ENCODE measurements at places on chromosomes 5 and 9. TPM values are rescaled to one million over a fixed set of nuclear protein-coding genes. Genes with fewer than 3 reads are reported as not detected.

The CYLC2 gene
- total RNA-seq, result not detected

The LOX gene
- total RNA-seq, result 22.2 TPM

The EGR1 gene
- total RNA-seq, result 2.6 TPM

The MEIKIN gene
- not detected for total RNA-seq

The CATSPER3 gene
- total RNA-seq, result not detected

The FOXD4 gene
- 0.65 TPM for total RNA-seq

GRCh38 chr5:19001539-19001938, 986.5 kb downstream of the CDH18 start:
- DNase-seq, result no peak

DNA sequence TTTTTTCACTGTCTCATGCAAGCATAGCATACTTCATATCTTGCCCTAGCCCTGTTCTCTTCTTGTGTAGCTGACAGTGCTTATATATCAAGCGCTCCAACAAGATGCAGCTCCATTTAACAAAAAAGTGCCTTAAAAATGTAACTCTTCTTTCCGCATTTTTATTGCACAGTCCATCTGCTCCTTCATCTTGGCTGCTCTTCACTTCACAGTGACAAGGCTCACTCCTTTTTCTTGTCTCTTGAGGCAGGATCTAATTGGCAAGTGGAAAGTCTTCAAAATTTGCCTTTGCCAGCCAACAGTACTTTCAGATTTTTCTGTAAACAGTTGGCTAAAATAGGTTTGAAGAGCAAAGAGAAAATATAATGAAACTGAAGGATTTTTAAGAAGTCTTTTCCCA, 161.8 kb downstream of the PBX3 start:
- DNase-seq, result no peak

- DNase-seq, result peak; percentile 90
These were observed 95.3 kb upstream of the SLC12A2 start for GRCh38 chr5:127988146-127988760.

DNA sequence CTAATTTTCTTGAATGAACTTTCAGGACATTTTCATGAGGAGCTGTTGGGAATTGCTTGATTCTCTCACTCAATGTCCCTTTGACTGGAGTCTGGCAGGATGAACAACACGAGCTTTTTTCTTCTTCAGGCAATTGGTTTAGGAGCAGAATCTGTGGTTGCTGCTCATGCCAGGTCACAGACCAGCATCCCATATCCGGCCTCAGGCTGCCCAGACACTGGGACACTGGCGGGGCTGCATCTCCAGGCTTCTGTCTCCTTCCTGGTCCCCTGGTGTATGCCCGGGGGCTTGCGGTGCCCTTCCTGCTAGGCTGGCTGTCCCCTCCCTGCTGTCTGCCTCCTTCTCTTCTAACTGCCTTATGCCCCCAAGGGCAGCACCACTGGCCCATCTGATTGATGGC, 311.5 kb upstream of the DAP start:
- DNase-seq, result no peak

DNA sequence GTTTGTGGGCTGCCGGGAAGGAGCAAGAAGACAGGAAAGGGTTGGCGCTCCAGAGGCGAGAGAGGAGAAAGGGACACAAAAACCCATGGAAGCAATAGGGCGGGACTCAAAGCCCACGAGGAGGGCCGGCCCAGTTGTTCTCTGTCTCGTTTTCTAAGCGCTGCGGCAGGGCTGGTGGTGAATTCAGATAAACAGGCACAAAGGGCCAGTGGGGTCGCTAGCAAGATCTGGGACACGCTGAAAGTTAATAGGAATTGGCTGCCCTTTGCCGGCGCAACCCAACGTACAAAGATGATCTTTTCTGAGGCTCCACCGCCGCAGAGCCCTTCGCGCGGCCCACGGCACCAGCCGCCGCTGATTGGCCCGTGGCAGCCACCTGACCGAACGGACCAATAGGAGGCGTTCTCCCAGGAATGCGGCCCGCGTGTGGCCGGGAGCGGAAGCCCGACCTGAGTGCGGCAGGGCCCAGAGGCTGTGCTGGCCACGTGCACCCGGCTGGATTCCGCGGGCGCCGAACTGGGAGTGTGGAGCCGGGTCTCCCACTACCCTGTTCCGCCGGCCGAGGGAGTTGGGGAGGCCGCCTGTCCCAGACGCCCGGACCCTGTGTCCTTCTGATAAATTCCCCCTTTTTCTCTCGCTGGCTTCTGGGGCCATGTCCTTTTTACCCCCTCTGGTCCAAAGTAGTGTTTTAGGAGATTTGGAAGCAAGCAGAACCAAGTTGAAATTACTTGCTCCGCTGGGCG, 16.8 kb upstream of the NSD1 start:
- DNase-seq, result no peak

DNA sequence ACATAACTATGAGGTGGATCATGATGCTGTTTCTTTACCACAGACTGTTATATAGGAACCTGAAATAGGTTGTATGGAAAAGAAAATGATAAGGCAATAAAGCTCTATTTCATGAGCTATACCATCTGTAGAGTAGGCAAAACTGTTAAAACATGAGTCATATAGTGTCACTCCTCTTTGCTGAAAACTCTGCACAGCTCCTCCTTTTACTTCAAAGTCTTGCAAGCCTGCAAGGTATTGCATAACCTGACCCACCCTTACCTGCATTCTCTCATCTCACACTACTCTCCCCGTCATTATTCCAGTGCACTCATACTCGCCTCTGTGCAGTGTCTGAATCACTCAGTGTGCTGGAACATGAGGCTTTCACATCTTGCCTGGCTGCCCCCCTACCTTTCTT, 790.1 kb downstream of the EFNA5 start:
- no peak for DNase-seq

DNA sequence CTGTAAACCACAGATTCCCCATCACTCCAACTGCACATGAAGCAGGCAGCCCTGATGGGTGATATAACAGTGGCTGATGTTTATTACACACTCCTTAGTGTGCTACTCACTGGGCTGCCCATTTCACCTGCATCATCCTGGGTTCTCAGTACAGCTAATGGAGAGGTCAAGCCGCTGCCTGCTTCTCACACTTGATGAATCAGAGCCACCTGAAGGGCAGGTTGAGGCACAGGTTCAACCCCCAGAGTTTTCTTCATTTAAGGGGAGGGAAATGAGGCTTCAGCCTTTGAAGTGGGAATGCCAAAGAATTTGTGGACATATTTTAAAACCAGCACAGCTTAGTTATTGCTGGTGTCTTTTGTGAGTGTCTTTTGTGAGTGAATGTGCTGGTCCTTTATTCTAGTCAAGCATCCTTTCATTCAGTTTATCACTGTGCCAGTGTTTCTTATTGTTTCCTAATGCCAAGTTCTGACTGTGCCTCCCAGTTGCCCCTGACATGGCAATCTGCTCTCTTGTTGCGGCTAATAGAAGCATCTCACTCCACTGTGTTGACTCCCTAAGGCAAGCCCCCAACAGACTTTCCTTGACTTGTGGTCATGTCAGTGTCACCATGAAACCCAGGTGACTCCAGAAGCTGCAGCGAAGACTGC, 109.2 kb downstream of the FBXL7 start:
- no peak for DNase-seq

- DNase-seq, result no peak
These were observed 77.0 kb downstream of the VCAN start for GRCh38 chr5:83548581-83548980.

DNA sequence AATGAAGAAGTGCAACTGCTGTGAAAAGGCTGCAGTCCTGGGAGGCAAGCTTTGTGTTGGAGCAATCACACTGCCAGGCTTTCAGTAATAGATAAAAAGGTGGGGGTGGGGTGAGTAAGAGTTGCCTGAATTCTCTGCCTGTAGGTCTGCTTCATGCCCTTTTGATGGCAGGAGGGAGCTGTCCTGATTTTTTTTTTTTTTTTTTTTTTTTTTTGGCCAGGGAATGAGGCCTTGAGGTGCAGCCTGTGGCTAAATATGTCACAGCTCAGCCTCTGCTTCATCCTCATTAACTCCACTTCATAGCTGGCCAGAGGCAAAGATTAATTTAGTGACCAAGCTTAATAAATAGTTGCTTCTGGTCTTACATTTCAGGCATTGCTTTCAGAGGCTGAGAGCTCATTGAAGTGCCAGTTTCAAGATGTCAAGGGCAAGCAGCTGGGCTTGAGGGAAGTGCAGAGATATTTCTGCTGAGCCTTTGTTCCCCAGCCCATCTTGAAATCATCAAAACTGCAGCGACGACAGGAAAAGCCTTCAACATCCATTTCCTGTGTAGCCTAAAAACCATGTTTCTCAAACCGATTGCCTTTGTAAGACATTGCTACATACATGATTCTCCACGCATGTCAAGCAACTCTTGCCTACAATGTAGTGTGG, 134.7 kb downstream of the MACIR start:
- DNase-seq, result no peak
